ENCODE measurements at places on chromosomes 12 and 14.

GRCh38 chr12:64286521-64286920 lies 64.4 kb upstream of the KICS2 start:
- DNase-seq: no peak

GRCh38 chr12:92102606-92103005 lies 43.0 kb downstream of the BTG1 start:
- no peak for DNase-seq

DNA sequence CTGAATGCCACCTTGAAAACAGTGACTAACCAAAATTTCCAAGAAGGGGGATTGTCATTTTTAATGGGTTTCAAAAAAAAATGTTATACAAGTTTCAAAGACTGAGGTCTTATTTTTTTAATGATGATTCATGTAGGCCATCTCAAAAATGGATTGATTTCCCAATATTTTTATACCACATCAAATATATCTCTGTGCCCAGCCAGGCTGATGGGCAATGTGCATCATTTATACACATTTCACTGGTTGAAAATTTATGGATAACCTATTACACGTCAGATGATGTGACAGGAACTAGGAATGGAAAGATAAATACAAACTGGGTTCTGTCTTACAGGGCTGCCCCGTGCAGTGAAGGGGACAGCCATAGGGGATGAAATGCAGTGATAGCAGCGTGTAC lies 112.7 kb upstream of the TMPO start:
- DNase-seq: no peak

DNA sequence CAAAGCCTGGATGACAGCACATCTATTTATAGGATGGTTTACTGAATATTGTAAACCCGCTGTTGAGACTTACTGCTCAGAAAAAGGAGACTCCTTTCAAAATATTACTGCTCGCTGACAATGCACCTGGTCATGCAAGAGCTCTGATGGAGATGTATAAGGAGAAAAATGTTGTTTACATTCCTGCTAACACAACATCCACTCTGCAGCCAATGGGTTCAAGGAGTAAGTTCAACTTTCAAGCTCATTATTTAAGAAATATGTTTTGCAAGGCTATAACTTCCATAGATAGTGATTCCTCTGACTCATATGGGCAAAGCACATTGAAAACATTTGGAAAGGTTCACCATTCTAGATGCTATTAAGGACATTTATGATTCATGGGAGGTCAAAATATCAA lies 201.7 kb downstream of the SNAPC1 start:
- no peak for DNase-seq

DNA sequence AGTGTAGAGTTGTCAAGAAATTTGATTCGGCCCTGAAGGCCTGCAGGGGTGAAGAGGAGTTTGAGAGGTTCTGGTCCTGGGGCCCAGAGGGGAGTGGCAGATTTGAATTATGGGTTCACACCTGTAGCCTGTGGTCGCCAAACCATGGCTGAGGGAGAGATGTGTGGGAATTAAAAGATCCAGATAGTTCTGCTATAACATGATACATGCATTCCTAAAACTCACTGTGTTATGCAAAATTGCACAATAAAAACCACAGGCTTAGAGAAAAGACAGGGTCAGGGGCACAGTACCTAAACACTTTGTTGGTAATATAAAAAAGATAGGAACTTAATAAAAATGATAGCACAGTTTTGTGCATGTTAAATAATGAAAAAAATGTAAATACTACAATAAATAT lies 106.2 kb downstream of the TMEM30B start:
- no peak for DNase-seq

- peak; percentile 71 for DNase-seq
These were observed 12.2 kb upstream of the FOXG1 start for GRCh38 chr14:28754209-28754985.

GRCh38 chr12:79344855-79345847 lies 345.6 kb downstream of the PAWR start:
- peak; percentile 40 for DNase-seq

GRCh38 chr12:132466241-132467201 lies 23.4 kb upstream of the FBRSL1 start:
- no peak for DNase-seq

- DNase-seq: no peak
These were observed 337.8 kb downstream of the ADAMTS20 start for GRCh38 chr12:43214166-43214565.

All from KBM-7 (cell line).